Small intestine (tissue), 16 donors: ENCODE measurements at places on chromosomes 6 and 20. TPM values are rescaled to one million over a fixed set of nuclear protein-coding genes. Genes with fewer than 3 reads are reported as not detected.

DNA sequence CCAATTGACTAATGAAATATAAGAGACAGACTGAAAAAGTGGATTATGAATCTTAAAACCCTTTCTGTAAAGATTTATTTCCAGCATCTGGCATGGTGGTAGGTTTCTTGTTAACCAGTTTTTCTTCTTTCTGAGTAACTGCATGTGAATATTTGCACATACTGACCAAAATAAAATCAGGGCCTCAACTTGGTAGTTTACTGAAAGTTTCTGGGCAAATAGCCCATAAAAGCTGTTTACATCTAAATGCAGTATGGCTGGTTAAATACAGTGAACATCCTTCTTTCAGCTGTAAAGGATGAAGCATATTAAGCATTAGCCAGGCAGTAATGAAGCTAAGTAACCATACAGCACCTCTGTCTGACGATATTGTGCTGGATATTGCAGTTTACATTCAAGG is 83.6 kb upstream of the EYS start:
- DNase-seq = no peak

CST5 gene
- 0.16 TPM for polyA plus RNA-seq

DNA sequence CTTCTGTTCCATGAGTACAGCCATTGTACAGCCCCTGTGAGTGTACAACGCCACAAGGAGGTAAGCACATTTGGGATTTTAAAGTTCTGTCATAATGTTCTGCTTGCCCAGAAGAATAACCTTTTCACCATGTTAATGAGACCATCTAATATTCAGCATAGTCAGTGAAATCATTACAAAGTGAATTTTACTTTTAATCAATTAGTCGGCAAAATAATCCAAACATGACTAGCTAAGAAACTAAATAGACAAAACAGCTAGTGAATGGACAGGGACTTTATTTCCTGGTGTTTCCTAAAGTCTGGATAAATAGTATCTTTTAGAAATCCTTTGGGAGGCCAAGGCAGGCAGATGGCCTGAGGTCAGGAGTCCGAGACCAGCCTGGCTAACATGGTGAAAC is 69.0 kb upstream of the NRSN1 start:
- DNase-seq = no peak

GRCh38 chr6:1766654-1767053 is 156.9 kb downstream of the FOXC1 start:
- DNase-seq = no peak

- no peak for DNase-seq
Observed at GRCh38 chr6:107717781-107718180, 106.3 kb downstream of the SCML4 start.

- DNase-seq = no peak
Observed at GRCh38 chr6:54892831-54893230, 46.3 kb downstream of the FAM83B start.

NEDD9 gene
- 13.6 TPM for polyA plus RNA-seq

- DNase-seq = no peak
Observed at GRCh38 chr6:43570876-43571441, 4.9 kb downstream of the XPO5 start.

DNA sequence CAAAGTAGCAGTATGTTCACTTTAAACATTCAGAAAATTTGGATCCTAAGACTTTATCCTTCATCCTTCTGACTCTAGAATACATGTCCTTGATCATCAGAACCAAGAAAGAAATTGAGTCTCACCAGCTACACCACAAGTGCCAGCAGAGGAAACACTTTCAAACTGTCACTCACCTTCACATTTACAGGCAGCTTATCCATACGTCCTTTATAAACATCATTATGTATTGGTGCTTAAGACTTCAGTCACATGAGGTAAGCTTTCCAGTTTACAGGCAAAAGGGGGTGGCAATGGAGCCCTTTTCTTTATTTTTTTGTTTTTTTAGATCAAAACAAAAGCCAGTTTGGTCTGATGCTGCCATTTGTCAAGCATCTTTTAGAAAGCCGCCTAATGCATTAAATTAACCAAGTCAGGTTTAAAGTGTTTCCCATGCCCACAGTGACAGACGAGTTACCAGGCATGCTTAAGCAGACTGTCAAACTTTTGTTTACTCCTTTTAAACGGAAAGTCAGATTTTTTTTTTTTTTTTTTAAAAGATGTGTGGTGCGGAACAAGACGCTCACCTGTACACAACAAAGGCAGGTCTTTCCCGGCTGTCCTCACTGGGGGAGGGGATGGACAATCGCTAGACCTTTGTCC is 952 bp upstream of the BRPF3 start:
- no peak for DNase-seq

DNA sequence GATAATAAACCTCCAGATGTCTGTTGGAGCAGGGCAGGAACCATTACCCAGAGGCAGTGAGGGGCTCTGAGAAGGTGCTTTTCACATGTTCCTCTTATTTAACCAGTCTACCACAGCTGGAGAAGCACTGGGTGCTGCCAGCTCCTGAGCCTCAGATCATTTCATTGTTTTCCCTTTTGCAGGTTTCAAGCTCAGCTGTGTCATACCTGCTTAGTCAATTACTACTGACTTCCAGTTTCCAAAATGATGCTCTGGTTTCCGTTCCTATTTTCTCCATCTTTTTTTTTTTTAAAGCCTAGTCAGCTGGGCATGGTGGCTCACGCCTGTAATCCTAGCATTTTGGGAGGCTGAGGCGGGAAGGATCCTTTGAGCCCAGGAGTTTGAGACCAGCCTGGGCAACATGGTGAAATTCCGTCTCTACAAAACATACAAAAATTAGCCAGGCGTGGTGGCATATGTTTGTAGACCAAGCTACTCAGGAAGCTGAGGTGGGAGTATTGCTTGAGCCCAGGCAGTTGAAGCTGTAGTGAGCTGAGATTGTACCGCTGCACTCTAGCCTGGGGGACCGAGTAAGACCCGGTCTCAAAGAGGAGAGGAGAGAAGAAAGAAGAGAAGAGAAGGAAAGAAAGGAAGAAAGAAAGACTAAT is 6.7 kb downstream of the FLOT1 start:
- DNase-seq = no peak

GRCh38 chr20:19427913-19428312 is 215.5 kb downstream of the SLC24A3 start:
- no peak for DNase-seq

GRCh38 chr20:23374441-23374840 is 12.5 kb downstream of the GZF1 start:
- no peak for DNase-seq

GRCh38 chr20:63017826-63018411 is 11.2 kb upstream of the BHLHE23 start:
- DNase-seq = no peak

CDH4 gene
- polyA plus RNA-seq = 0.22 TPM

SSR1 gene
- 8.9 TPM for polyA plus RNA-seq

RAMACL gene
- polyA plus RNA-seq = 0.16 TPM

DNA sequence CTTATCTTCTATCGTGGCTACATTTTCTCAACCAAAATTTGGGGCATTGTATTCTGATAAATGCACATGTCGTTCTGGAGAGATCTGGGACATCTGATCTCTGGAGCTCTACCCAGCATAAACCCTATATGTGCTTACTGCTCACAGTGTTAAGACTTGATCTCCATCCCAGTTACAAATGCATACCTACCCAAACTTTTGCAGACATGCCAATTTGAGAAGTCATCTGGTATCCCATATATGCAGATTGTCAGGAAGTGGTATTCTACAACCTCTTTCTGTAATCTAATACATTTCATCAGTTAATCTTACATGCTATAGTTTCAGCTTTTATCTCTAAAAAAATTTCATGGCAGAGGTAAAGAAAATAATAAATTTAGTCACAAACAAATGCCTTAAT is 11.2 kb downstream of the BAG2 start:
- DNase-seq = no peak

PGK2 gene
- not detected for polyA plus RNA-seq

GRCh38 chr6:33983721-33984465 is 162.0 kb downstream of the GRM4 start:
- no peak for DNase-seq

GRCh38 chr6:15420959-15421438 is 175.1 kb downstream of the JARID2 start:
- no peak for DNase-seq

DNA sequence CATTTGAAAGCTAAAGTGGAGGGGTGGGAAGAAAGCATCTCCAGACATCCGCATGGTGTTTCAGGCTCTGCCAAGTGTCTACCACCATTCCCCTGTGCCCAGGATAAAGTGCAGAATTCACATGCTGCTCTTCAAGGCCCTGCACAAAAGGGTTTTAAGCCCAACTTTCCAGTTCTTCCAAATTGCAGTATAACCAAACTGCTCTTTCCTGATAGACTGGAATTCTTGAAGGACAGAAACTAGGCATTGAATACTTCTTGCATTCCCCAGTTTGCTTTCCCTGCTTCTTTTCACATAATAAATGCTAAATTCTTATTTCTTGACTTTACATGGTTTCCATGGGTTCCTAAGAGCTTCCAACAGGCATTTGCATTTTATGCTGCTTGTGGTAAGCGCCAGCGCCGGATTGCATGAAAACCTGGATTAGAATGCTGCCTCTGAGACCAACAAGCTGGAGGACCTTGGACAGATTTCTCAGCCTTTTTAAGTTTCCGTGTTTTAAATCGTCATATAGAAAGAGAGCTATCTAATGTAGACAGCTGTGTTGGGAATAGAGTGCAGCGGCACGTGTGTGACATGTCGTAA is 7.9 kb downstream of the SOX4 start:
- no peak for DNase-seq

VGLL2 gene
- not detected for polyA plus RNA-seq

SIRPB2 gene
- 0.81 TPM for polyA plus RNA-seq

CBLN4 gene
- 0.69 TPM for polyA plus RNA-seq

DNA sequence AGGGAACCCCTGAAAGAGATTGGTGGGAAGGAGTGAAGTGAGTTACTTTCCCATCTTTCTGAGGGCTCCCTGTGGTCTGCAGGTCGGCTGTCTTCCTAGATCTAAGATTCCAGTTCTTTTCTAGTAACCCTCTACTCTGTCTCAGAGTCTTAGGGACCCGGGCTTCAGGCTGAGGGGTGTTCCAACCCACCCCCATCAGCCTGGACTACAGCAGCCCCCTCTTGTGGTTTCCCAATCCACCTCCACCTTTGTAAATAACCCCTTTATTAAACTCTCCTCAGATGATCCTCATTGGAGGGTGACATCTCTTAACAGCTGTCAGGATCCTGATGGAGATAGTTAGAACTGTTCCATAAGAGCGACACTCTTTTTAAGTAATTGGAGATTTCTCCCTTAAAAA is 300.4 kb downstream of the LRFN2 start:
- no peak for DNase-seq

- no peak for DNase-seq
Observed at GRCh38 chr6:150753371-150754064, 112.0 kb upstream of the MTHFD1L start.
